ENCODE measurements at places on chromosomes 5 and 9.

DNA sequence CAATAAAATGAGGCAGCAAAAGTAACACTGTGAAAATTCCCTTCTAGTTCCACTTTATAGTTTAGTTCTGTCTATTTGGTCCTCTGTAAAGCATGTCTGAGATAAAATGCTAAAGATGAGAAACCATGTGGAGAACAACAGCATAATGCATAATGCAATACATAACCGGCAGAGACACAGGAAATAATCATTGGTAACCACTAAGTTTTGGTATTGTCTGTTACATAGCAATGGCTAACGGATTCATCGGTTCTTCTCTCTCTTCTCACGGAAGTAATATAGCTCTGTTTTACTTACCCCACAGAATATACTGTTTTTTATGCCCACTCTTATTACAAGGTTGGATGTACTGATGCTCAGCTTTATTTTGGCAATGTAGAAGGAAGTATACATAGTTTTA is 158.9 kb downstream of the FAM174A start:
- DNase-seq: no peak

- no peak for DNase-seq
Measured at GRCh38 chr5:126003309-126003708, 419.9 kb upstream of the GRAMD2B start.

DNA sequence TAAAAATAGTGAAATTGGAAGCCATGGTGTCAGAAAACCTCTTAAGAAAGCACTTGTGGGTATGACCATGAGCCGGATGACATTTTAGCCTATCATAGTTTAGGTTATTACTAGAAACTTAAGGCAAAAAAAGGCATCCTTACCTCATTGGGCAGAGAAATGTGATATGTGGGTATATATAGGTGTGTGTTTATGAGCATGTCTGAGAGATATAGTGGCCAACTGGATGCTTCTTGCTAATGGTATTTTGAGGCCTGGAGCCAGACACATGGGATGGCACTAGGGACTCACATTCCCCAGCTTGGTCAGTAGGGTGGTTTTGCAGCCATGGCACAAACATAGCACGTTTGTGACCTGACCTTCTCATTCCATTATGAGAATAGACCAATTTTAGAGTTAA is 295.6 kb upstream of the MEF2C start:
- no peak for DNase-seq

DNA sequence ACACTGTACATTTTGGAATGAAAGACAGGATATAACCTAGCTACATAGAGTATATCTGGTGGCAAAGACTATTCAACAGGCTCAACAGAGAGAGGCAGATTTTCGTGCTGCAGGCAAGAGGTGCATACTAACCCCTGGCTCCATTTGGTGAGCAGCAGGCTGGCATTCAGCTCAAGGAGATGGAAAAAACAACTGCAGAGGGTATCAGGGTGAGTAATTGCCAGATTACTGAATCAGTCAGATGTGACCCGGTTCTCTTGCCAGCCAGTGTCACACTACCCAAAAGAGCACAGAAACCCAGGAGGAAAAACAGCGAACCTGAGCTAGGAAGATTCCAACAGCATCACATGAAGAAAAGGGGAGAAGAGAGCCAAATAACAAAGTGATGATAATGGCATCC is 130.4 kb upstream of the PRLR start:
- no peak for DNase-seq

GRCh38 chr5:150301901-150302300 is 804 bp downstream of the ARSI start:
- DNase-seq: no peak

- no peak for DNase-seq
Measured at GRCh38 chr9:110095161-110095595, 112.8 kb downstream of the C9orf152 start.

- DNase-seq: no peak
Measured at GRCh38 chr5:33102551-33102950, 338.2 kb upstream of the TARS1 start.

DNA sequence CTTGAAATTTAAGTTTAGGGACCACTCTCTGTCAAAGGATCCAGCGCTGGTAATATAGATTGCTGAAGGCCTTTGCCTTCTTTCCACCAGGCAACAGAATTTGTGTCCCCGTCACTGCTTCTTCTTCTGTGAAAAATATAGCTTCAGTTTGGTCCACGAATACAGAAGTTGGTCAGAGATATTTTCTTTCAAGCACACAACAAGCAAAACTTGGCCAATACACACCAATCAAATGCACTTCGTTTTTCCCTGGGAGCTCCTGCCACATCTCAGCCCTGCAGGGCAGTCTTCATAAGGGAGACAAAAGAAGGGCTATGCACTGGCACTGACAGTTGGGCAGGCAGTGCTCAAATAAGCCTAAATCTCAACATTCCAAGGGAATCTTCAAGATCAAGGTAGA is 22.9 kb downstream of the HAVCR2 start:
- DNase-seq: no peak

GRCh38 chr9:130298662-130299279 is 33.2 kb downstream of the HMCN2 start:
- DNase-seq: no peak

GRCh38 chr5:28864006-28864405 is 1825.6 kb upstream of the CDH9 start:
- DNase-seq: no peak

DNA sequence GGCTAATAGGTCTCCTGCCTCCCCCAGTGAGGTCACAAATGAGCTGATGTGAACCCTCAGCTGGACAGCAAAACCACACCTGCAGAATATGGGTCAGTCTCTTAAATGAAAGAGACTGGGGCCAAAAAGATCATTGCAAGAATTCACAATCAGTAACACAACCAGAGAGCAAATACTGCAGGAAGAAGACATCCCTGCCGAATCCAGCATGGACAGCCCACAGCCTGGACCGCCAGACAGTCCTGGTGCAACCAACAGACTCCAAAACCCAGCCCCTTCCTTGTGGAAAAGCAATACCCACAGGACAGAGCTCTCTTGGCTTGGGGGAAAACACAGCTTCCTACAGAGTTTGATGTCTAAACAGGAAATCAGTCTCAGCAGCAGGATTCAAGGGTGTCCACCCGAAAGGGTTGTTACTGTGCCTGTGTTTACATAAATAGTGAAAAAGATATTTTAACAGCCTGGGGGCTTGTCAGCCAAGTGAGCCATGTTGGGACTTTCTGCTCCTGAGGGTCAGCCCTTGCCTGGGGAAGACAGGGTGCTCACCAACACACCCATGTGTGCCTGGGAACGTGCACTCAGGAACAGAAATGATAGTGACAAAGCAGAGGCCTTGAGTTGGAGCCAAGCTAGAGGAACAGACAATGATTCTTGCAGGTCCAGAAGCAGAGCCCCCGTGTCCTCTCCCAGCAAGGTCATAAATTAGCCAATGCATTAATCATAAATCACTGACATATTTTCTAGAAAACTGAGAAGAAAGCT is 106.2 kb downstream of the SEMA5A start:
- no peak for DNase-seq

Data from activated T-helper 1 cell treated with anti-CD3 and anti-CD28 coated beads, Interleukin-12 subunit alpha, Interleukin-12 subunit beta, Interleukin-2, Interleukin-4 antibody, amounts not matched to agents 30 ng/mL and 10 ng/mL and 1 ng/mL, durations not matched to agents 14 hours and 24 hours and 36 hours (primary cell).